Renal pelvis (tissue), 12 donors: ENCODE measurements at places on chromosomes 5 and 9. TPM values are rescaled to one million over a fixed set of nuclear protein-coding genes. Genes with fewer than 3 reads are reported as not detected.

The SCGB3A2 gene
- polyA plus RNA-seq, result 0.48 TPM

The SKP1 gene
- polyA plus RNA-seq, result 801 TPM

The HMHB1 gene
- not detected for polyA plus RNA-seq

The PLPP7 gene
- polyA plus RNA-seq, result 2.4 TPM

The GABBR2 gene
- polyA plus RNA-seq, result 1.3 TPM

The C5orf58 gene
- 0.24 TPM for polyA plus RNA-seq

The HACD4 gene
- 3.0 TPM for polyA plus RNA-seq

The SH3RF2 gene
- polyA plus RNA-seq, result 7.7 TPM

The VLDLR gene
- polyA plus RNA-seq, result 29.9 TPM

The NUTM2G gene
- polyA plus RNA-seq, result 1.3 TPM

The CNTFR gene
- 31.6 TPM for polyA plus RNA-seq

The PRSS3 gene
- 2.9 TPM for polyA plus RNA-seq

The SH3TC2 gene
- 0.65 TPM for polyA plus RNA-seq

The HSPB3 gene
- polyA plus RNA-seq, result 0.21 TPM

The ANKRD31 gene
- 0.43 TPM for polyA plus RNA-seq

The FGF1 gene
- 19.0 TPM for polyA plus RNA-seq

The SPATA31C1 gene
- polyA plus RNA-seq, result 0.80 TPM

The FOXD1 gene
- polyA plus RNA-seq, result 16.3 TPM

The PCDHA9 gene
- 0.03 TPM for polyA plus RNA-seq

The PTGER4 gene
- polyA plus RNA-seq, result 9.2 TPM

The TOR4A gene
- 7.3 TPM for polyA plus RNA-seq
